ENCODE measurements at places on chromosomes 1 and 21.

GRCh38 chr1:94068096-94068998 lies 52.6 kb downstream of the ABCA4 start:
- DNase-seq = no peak

GRCh38 chr1:19369396-19370090 lies 57.4 kb downstream of the SLC66A1 start:
- no peak for DNase-seq

- no peak for DNase-seq
Measured at GRCh38 chr1:205541161-205541886, 36.9 kb downstream of the CDK18 start.

DNA sequence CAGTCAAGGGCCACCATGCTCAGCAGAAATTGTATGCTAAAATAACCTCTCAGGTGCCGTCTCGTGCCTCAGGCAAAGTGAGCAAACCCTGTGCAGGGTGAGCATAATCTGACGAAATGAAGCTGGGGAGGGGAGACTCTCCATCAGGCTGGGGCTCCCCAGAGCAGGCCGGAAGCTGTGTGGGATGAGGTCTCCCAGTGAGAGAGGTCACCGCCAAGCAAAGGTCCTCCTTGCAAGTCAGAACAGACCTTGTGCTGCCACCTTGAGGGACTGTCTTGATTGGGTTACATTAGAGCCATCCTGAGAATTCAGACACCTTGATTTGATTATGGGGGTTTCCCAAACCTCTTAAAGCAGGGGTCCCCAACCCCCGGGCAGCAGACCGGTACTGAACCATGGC lies 64.2 kb downstream of the ZNF684 start:
- DNase-seq = no peak

Measured in stimulated activated CD4-positive, alpha-beta T cell treated with anti-CD3 and anti-CD28 coated beads, Interleukin-15, amount 100 ng/mL, for 24 hours (primary cell).